Mucosa of descending colon (tissue), 3 donors: ENCODE measurements at places on chromosomes 12 and 14.
A peak's percentile ranks its signal among the peaks of the same experiment; 100 is the strongest.

- DNase-seq: no peak
Measured at GRCh38 chr12:90653040-90653439, 301.9 kb downstream of the CCER1 start.

DNA sequence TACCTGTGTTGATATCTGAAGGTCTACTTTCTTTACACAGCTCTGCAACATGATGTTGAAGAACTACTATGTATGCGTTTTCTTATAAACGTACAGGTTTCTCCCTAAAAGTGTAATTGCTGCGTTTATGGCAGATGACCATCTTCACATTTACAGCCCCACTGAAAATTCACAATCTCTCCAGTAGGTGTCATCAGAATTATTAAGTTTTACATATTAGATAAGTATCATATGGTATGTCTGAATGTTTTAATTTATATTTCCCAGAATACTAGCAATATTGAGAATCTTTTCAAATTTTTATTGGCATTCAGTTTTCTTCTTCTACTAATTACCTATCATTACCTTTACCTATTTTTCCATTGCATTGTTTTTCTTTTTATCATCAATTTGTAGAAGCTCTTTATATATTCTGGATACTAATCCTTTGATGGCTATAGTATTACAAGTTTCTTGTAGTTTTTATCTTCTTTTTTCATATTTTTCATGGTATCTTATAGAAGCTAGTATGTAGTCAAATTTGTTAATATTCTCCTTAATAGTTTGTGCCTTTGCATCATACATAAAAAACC is 123.5 kb downstream of the CAPZA3 start:
- peak; percentile 20 for DNase-seq

GRCh38 chr12:38386205-38386985 is 69.8 kb downstream of the ALG10B start:
- DNase-seq: no peak

DNA sequence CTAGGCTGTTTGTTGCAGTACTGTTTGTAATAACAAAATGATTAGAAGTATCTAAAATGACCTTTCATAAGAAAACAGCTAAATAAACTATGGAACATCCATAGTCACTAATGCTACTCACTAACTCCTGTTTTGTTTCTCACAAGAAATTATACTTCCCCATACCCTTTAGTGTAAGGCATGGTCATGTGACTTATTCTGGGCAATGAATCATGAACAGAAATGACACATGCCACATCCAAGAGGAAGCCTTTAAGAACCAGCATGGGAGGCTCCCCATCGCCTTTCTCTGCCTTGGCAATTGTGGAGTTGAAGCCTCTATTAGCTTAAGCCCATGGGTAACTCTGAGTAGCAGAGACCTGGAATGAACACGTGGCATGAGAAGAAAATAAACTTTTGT is 49.3 kb downstream of the KSR2 start:
- no peak for DNase-seq

DNA sequence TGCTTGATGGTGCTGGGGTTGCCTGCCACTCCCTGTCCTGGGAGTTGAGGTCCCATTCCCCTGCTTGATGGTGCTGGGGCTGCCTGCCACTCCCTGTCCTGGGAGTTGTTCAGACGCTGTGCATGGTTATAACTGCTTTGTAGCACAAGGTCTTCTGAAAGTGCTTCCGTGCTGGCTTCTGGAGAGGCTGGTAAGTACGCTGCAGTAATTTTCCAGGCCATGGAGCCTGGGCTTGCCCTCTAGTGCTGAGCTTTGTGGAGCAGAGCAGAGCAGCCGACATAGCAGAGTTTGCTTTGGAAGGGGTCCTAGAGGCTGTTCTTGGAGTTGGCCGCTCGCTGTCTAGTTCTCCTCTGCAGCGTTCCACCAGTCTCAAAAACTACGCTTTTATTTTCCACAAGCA is 6.3 kb downstream of the B4GALNT3 start:
- no peak for DNase-seq

GRCh38 chr12:116878567-116879508 is 2.4 kb downstream of the HRK start:
- peak; percentile 73 for DNase-seq

- DNase-seq: no peak
Measured at GRCh38 chr12:23084236-23084995, 459.4 kb downstream of the ETNK1 start.

GRCh38 chr14:81449576-81449975 is 49.5 kb upstream of the STON2 start:
- DNase-seq: no peak

DNA sequence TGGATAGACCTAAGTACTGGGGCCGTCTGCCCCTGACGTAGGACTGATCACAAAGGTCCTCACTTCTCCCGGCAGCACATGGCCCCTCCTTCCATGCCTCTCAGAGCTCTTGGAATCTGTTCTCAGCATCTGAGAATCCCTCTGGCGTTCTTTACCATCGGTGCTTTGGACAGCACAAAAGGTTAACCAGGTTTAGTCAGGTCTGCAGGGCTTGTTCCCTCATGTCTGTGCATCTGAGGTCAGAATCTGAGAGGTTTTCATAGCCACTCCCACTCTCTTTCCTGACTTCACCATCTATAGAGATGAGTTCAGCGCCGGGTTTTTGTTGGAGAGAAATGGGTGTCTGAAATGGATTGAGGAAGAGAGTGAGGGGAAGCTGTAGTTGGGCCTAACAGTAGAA is 130.0 kb upstream of the ARHGAP5 start:
- no peak for DNase-seq

- no peak for DNase-seq
Measured at GRCh38 chr12:113766879-113767878, 198.9 kb downstream of the RBM19 start.

- DNase-seq: no peak
Measured at GRCh38 chr14:69398818-69399210, 322 bp downstream of the SLC39A9 start.

GRCh38 chr12:55842681-55843429 is at the start of gene MMP19:
MMP19 (minus strand) TSS chr12:55842936; CDS start chr12:55842830, 106 bp downstream.
- DNase-seq: no peak

DNA sequence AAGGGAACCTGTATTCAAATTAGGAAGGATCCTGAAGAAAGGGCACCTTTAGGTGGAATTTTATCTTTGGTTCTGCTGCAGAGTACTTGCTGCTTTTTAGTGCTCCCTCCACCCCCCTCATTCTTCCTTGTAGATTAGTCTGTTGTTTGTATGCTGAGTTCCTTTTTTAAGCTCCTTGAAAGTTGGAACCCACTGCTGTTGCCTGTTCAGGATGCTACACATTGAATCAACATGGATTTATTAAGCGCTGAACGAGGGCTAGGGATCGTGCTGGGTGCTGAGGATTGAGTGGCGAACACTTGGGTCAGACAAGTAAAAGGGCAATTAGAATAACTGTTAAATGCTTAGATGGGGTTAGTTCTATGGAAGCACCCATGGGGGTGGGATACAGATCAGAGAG is 884 bp upstream of the AMN1 start:
- no peak for DNase-seq

GRCh38 chr12:128069359-128069997 is 197.5 kb upstream of the TMEM132C start:
- DNase-seq: no peak

DNA sequence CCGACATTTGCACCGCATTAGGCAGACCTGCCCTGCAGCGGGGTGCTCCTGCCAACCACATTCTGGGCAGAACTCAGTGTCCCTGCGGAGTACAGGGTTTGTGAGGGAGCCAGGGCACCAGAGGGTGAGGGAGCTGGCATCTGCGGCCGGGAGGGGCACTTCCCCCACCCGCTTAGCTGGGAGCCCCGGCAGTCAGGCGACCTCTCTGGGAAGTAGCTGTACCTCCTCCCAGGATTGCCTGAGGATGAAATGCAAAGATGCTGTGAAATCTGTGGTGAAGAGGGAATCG is 58.6 kb downstream of the ANKRD9 start:
- no peak for DNase-seq

DNA sequence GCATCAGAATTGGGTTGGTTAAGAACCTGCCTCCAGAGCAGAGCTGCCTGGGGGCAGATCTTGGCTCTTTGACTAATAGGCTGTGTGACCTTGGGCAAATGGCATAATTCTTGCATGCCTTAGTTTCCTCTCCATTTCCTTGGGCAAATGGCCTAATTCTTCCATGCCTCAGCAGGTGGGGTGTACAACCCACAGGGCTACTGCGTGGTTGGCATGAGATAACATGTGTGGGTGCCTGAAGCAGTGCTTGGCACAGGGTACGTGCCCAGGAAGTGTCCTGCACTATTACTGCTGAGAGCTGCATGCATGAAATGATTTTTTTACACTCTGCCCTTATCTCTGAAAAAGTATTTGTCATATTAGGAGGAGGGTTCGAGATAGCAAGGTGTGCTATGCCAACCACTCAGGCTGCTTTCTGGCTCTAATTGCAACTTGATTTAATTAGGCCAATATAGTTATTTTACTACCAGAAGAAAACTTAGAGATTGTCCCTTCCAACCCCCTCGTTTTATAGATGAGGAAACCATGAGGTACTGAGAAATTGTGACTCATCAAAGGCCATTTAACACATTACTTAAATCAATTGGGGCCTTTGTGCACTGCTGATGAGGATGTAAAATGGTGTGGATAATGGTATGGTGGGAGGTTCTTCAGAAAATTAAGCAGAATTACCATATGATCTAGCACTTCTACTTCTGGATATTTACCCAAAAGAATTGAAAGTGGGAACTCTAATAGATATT is 161.6 kb upstream of the HIF1A start:
- DNase-seq: no peak

DNA sequence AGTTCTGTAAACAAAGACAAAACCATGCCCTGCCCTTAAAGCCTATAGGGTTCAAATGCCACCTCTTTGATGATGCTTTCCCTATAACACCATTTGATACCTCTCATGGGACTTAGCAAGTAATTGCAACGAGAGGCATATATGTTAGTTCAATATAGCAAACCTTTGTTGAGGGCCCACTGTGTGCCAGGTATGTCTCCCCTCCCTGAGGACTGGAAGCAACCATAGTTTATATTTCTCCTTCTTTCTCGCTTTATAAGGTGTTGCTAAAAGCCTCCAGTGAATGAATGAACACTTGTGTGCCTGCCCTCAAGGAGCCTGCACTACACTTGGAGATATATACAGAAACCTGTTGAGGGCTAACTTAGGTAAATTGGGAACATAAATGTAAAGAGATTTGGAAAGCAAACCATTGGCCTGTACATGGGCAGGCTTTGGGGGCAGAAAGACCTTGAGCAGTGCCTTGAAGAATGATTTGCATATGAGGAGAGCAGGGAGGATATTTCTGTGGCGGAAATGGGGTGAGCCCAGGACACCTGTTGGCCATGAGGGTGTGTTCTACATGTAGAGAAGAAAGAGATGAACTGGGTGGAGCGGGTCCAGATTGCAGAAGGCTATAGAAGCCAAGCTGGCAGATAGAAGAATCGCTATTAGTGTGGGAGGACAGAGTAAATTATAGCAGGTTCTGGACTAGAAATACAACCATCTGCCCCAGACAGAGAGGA is 1.8 kb upstream of the CKAP4 start:
- peak; percentile 66 for DNase-seq

GRCh38 chr12:116996093-116996492 is 85.3 kb downstream of the FBXW8 start:
- DNase-seq: no peak

DNA sequence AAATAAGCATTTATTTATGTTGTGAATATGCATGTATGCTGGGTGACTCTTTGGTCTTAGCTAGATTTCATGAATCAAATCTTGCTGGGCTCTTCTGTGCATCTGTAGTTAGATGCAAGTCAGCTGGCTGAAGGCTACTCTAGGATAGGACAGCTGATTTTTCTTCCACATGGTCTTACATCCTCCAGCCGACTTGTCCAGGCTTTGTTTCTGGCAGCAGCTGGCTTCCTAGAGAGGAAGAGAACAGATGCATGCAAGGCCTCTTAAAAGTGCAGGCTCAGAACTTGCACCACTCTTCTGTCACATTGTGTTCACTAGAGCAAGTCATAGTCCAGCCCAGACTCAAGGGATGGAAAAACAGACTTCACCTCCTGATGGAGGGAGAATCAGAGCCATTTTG is 435.4 kb upstream of the STXBP6 start:
- DNase-seq: no peak

DNA sequence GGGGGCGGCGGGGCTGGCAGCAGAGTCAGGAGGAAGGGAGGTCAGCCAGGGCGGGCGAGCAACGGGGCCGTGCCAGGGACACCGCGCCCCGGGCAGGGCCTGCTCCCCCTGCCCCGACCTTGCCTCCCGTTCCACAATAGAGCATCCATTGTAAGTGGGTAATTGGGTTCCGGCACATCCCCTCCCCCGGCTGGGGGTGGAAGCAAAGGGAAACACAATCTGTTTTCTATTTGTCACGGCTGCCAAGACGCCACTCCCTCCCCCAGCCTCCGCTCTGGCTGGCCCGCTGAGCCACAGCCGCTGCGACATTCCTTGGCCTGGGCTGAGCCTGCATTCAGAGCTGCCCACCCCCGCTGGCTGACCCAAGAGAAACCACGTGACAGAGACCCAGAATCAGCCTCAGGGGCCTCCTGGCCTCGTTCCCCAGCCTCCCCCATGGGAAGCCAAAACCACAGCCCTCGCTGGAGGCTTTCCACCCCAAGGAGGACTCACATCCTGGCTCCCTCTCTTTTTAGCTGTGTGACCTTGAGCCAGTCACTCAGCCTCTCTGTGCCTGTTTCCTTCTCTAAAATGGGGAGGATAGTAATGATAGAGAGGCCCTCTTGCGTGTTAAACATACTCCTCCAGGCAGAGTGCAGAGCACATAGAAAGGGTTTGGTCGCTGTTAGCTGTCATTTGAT is 117.6 kb downstream of the SCARB1 start:
- DNase-seq: peak; percentile 87

DNA sequence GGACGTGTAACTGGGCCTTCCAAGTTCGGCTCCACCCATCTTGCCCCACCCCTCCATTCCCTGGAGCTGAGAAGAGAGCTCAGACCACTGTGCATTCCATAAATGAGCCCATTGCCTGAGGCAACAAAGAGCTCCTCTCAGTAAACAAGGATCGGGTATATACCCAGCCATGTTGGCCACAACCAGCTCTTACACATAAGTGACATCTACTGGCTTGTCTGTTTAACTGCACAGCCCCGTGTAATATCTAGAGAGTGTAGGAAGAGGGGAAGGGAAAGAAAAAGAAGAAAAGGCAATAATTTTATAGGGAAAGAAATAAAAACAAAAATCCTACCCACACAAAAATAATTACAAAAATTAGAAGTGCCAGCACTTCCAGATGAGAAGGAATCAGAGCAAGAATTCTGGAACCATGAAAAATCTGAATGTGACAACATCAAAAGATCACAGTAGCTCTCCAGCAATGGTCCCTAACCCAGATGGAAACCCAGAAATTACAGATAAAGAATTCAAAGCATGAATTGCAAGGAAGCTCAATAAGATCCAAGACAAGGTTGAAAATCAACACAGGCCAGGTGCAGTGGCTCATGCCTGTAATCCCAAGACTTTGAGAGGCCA is 308.1 kb downstream of the RPAP3 start:
- no peak for DNase-seq

DNA sequence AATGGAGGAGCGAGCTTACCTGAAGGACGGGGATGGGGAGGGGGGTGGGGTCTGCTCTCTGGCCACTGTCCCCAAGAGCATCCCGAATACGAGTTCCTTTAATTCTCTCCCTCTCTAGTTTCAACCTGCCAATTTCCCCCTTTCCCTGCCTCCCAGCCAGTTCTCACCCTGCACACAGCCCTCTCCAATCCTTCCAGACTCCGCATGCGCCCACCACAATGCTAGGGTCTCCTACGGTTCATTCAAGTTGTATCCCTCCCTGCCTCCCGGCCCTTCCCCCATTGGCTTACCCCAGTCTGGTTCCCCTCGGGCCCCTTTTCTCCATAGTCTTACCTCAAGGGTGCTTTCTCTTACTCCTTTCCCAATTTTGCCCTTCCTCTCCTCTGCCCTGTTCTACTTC is 708 bp upstream of the IGFBP6 start:
- DNase-seq: no peak

- DNase-seq: no peak
Measured at GRCh38 chr12:48580831-48581230, 11.0 kb upstream of the LALBA start.

- no peak for DNase-seq
Measured at GRCh38 chr12:109087250-109087649, 6.0 kb downstream of the ALKBH2 start.
